ENCODE measurements at places on chromosomes 1 and 21.

- DNase-seq = peak; percentile 28
Observed at GRCh38 chr1:41980827-41981653, 62.3 kb upstream of the HIVEP3 start.

- DNase-seq = no peak
Observed at GRCh38 chr1:155295183-155295941, 5.9 kb downstream of the PKLR start.

- DNase-seq = no peak
Observed at GRCh38 chr1:69377507-69377906, 190.2 kb upstream of the LRRC7 start.

- peak; percentile 63 for DNase-seq
Observed at GRCh38 chr1:209569455-209570207, 13.9 kb upstream of the CAMK1G start.

- DNase-seq = peak; percentile 74
Observed at GRCh38 chr1:76961181-76961819, 94.0 kb downstream of the ST6GALNAC5 start.

DNA sequence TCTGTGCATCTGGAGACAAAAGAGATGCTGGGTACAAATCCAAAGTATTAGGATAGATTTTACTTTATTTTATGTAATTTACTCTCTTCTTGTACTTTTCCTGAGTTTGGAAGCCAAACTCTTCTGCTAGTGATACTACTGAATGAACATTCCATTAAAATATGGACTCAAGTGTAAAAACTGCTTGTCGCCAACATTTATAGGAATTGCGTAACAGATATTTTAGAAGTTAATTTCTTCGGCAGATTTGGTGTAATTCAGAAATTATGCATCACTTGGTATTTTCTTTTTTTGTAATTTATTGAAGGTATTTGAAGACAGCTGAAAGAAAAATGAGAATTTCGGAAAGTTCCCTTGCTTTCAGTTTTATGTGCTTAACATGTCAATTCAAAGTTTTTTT, 137.0 kb downstream of the RABGAP1L start:
- no peak for DNase-seq

- no peak for DNase-seq
Observed at GRCh38 chr1:87565861-87566260, 237.2 kb downstream of the LMO4 start.

GRCh38 chr21:32007456-32007855, 134.6 kb downstream of the HUNK start:
- DNase-seq = peak; percentile 98

DNA sequence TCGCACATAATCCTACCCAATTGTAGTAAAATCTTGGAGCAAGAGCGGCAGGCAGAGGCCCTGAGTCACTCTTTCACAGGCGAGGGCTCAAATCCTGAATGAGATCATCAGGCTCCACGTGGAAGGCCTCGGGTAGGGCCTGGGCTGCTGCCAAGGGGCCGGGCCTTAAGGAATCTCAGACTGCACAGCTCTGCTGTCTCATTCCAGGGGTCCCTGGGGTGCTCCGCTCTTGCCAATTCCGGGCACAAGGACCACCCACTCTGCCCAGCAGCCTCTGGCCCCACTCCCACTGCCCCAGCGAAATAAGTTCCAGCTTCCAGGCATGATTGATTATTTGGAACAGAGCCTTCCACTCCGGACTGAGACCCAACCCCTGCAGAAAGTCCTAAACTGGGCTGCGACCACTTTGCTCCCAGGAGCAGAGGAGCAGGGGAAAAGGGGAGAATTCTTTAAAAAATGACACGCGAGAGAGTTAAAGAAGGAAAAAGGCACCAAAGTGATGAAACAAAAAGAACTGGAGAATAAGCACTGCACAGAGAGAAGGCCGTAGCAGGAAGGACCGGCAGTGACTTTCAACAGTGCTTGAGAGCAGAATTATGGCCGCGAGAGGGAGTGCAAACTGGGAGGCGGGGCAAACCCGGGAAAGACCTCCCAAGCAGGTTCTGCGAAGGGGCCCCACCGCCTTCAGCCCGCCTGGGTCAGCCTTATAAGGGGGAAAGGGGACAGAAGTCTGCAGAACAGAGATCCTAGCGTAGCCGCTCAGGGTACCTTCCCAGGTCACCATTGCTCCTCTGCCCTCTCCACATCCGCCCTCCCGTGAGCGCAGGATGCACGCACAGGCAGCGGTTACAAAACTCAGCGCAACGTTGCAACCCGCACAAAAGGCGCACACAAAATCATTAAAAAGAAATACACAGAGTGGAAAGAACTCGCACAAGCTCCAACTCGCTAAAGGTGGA, 2.0 kb downstream of the ADAMTS1 start:
- peak; percentile 98 for DNase-seq

- no peak for DNase-seq
Observed at GRCh38 chr1:52748119-52748518, 21.9 kb downstream of the ZYG11B start.

- no peak for DNase-seq
Observed at GRCh38 chr1:240824238-240824637, 212.3 kb upstream of the GREM2 start.

GRCh38 chr1:6822530-6823359, 37.5 kb downstream of the CAMTA1 start:
- DNase-seq = no peak

GRCh38 chr1:161166669-161167548, 683 bp downstream of the PPOX start:
- DNase-seq = no peak

GRCh38 chr1:207832796-207833195, 78.1 kb downstream of the CD34 start:
- DNase-seq = no peak

DNA sequence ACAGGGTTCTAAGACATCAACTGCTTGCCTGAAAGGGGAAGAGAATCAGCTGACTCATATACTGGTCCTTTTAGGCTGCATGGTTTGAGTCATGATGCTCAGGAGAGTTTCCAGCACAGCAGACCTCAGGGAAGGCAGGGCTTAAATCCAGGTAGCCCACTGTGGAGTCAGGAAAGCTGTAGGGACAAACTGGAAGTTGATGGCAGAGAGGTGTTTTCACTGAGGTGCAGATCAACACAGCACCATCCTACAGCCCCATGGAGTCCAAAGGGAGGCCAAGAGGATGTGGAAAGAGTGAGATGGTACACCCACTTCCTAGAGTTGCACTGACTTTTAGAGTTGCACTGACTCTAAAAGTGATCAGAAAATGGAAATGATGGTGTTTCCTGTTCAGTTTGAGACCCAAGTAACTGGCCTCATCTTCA, 252.4 kb upstream of the DUSP10 start:
- peak; percentile 73 for DNase-seq

GRCh38 chr1:151813271-151813977, 8.2 kb upstream of the LINGO4 start:
- no peak for DNase-seq

- no peak for DNase-seq
Observed at GRCh38 chr1:60341274-60341673, 267.7 kb upstream of the C1orf87 start.

DNA sequence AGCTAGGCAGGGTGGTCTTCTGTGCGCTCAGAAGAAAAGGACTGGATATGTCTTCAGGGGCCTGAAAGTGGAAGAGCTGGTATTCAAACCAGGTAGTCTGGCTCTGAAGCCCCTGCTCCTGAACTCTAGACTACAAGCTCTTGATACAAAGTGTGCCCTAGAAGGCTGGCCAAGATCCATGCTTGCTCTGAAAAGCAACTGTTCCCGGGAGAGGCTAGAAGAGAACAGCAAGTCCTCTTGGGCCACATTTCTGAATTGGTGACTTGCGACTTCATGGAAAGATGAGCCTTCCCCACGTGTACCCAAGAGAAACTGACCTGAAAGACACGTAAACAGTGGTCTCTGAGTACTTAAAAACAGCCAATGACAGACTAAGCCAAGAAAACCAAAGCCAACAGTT, 123.3 kb upstream of the GRIK3 start:
- DNase-seq = no peak

DNA sequence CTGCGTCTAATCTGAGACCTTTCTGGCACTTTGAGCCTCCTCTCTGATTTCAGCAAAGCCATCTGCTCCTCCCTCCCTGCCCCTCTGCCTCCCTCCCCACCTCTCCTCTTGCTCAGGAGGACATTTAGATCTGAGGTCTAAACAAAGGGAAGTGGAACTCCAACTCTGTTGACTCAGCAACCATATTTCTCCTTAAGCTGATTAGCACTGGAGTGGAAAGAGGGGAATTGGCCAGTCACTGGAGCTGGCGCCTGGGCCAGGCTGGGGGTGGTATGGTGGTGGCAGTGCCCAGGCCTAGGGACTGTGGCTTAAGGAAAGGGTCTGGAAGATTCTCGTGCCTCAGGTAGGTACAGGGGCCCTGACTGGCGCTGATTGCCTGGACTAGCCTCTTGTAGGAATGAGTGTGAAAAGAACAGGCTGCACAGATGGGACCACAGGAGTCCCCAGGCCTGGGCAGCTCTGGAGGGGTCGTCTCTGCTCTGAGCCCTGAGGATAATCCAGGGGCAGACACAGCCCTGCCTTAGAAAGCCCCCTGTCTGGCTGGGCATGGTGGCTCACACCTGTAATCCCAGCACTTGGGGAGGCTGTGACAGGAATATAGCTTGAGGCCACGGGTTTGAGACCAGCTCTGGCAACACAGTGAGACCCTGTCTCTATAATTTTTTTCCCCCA, 11.9 kb downstream of the SH2D2A start:
- peak; percentile 41 for DNase-seq

- DNase-seq = no peak
Observed at GRCh38 chr1:50427818-50428779, 4.9 kb upstream of the DMRTA2 start.

- peak; percentile 35 for DNase-seq
Observed at GRCh38 chr1:153507926-153508583, 27.7 kb downstream of the S100A6 start.

- DNase-seq = no peak
Observed at GRCh38 chr1:166884040-166884642, 8.1 kb upstream of the TADA1 start.

- no peak for DNase-seq
Observed at GRCh38 chr21:37183749-37184148, 83.4 kb downstream of the VPS26C start.

DNA sequence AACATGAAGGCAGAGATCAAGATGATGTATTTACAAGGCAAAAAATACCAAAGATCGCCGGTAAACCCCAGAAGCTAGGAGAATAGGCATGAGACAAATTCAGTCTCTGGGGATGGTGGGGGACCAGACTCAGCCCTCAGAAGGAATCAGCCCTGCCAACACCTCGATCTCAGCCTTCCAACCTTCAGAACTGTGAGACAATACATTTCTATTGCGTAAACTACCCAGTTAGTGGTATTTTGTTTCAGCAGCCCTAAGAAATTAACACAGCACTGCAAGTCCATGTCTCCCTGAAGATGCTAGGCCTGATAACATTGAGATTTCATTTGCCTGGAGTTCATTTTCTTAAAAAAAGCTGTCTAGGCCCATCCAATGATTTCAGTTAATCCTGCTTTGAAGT, 622.5 kb downstream of the PTPRC start:
- no peak for DNase-seq

DNA sequence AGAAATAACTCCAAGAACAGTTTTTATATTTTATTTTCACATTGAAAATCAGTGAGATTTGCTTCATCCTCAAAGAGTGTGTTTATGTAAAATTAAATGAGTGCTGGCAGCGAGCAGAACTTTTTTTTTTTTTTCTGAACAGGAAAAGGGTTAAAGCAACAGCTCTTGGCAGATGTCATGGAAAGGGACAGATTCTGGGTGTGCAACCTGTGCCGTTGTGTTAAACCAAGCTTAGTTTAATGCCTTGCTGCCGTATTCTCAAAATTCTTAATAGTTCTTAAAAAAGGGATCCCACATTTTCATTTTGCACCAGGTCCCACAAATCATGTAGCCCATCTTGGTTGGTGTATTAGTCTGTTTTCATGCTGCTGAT, 227.4 kb upstream of the VAMP3 start:
- no peak for DNase-seq

DNA sequence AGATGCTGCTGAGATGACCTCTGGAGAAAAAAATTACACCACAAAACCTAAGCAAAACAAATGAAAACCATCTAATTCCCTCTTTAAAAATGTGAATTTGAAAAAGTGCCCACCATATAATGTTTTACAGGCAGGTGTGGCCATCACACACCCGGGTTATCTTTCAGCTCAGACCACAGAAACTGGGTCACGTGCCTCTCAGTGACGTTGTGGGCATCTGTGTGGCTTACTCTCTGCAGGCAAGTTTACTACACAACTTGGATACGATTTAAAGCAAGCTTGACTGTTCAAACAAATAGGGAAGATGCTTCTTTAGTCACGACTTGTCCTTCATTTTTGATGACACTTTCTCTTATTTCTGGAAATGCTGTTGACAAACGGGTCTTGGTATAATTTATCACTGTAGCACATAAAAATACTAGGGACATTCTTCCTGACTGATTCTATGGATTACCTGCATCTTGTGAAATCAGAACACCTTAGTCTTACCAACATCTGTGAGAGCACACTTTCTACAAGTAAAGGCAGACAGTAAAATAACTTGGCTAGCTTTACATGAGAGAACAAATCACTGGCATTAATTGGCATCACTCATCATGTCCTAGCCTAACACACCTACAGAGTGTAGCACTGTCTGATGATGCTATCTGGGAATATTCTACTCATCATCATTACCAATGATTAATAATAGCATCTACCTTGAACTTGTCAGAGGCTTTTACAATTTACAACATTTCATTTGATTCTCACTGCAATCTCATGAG, 89.3 kb upstream of the EDEM3 start:
- DNase-seq = no peak

- no peak for DNase-seq
Observed at GRCh38 chr21:42561762-42562650, 48.4 kb downstream of the SLC37A1 start.

DNA sequence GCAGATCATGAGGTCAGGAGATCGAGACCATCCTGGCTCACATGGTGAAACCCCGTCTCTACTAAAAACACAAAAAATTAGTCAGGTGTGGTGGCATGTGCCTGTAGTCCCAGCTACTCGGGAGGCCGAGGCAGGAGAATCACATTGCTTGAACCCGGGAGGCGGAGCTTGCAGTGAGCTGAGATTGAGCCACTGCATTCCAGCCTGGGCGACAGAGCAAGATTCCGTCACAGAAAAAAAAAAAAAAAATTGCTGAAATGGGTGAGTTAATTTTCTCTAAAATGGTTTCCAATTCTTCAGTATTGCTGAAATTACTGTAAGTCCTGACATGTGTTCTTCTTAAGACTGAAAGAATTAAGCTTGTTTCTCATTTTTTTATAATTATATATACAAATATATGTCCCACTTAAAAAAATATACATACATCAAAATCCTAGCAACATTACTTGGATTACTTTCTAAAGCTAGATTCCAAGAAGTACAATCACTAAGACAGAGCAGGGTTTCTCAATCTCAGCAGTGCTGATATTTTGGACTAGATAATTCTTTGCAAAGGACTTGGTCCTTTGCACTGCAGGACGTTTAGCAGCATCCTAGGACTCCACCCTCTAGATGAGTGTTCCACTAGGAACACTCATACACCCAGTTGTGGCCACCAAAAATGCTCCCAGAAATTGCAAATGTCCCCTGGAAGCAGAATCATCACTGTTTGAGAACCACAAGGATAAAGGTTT, 24.8 kb downstream of the ZNHIT6 start:
- DNase-seq = no peak

DNA sequence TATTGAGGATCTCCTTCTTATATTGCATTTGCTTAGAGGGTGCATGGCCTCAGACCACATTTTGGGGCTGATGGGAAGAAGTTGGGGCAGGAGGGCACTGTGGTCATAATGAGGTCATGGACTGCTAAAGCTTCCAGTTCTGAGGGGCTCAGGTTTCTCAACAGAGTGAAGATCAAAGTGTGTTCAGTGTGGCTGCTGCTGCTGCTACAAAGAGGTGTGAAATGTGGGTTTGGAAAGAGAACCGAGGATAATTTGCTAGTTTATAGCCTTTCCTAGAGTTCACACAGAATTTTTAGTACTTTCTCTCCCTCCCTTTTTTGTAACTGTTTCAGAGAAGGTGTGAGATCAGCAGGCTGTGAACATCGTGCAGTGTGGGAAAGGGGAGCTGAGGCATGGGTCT, 73.3 kb downstream of the CACNA1E start:
- no peak for DNase-seq
